Chondrocyte (in vitro differentiated cells): ENCODE measurements at places on chromosomes 7 and 10. TPM values are rescaled to one million over a fixed set of nuclear protein-coding genes. Genes with fewer than 3 reads are reported as not detected.

DNA sequence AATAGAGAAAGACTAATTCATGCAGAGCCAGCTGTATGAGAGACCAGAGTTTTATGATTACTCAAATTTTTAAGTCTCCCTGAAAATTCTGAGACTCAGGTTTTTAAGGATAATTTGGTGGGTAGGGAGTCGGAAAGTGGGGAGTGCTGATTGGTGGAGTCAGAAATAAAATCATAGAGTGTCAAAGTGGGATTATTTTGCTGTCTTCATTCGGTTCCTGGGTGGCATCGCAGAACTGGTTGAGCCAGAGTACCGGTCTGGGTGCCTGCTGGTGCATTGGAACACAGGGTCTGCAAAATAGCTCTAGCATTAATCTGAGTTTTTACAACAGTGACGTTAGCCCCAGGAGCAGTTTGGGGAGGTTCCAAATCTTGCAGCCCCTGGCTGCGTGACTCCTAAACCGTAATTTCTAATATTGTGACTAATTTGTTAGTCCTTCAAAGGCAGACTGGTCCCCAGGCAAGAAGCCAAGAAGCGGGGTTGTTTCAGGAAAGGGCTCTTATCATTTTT is 32.4 kb downstream of the GPRIN2 start:
- H3K4me1 ChIP-seq = no peaks in the 10 kb centered on the region
- peak; percentile 43 for DNase-seq
- H3K4me3 ChIP-seq = no peak overlapping the region
- H3K27me3 ChIP-seq = no peaks in the 10 kb centered on the region

- no peak overlapping the region for H3K27ac ChIP-seq
- peaks cover 38% of the 10 kb centered on the region for H3K4me1 ChIP-seq
- peaks cover 2% of the 10 kb centered on the region for H3K36me3 ChIP-seq
- DNase-seq = no peak
- H3K27me3 ChIP-seq = peaks cover 14% of the 10 kb centered on the region
- no peak overlapping the region for H3K4me3 ChIP-seq
These were observed 104.7 kb upstream of the FAM20C start for GRCh38 chr7:87671-88070.

GRCh38 chr10:83212632-83213334 is 926.5 kb upstream of the GHITM start:
- no peak overlapping the region for H3K4me3 ChIP-seq

SLC29A4 gene
- total RNA-seq = 6.6 to 10.4 TPM (median 9.7 TPM) in 3 replicates

OR2A5 gene
- not detected in 3 replicates for total RNA-seq

- H3K36me3 ChIP-seq = peaks cover 3% of the 10 kb centered on the region
- peaks cover 14% of the 10 kb centered on the region for H3K4me1 ChIP-seq
- no peaks in the 10 kb centered on the region for H3K27me3 ChIP-seq
- no peak overlapping the region for H3K27ac ChIP-seq
- no peak overlapping the region for H3K4me3 ChIP-seq
These were observed 29.9 kb downstream of the GPR22 start for GRCh38 chr7:107499731-107500130.

DNA sequence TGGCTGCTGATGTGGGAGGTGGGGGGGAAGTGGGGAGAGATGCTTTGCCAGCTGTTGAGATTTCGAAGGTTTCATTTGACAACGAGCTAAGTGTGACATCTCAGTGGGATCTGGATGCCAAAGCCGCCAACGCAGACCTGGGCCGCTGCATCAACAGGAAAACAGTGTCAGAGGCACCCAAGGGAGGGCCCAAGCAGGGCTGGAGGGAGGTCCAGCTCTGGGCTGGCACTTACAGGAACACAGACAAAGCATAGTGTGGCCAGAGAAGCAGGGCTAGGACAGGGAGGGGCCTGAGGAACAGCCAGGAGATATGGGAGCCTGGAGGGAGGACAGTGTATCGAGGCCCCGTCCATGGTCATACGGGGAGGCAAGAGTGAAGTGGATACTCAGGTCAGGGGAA is 73.1 kb downstream of the GTF2IRD1 start:
- H3K27ac ChIP-seq = no peak overlapping the region
- no peaks in the 10 kb centered on the region for H3K4me1 ChIP-seq
- DNase-seq = no peak
- peaks cover 19% of the 10 kb centered on the region for H3K36me3 ChIP-seq
- no peak overlapping the region for H3K4me3 ChIP-seq
- no peaks in the 10 kb centered on the region for H3K27me3 ChIP-seq

GRCh38 chr10:123744224-123744536 is 78.0 kb downstream of the GPR26 start:
- peaks cover 10% of the 10 kb centered on the region for H3K27me3 ChIP-seq
- H3K4me1 ChIP-seq = no peaks in the 10 kb centered on the region
- H3K4me3 ChIP-seq = no peak overlapping the region
- H3K36me3 ChIP-seq = no peaks in the 10 kb centered on the region
- DNase-seq = no peak
- no peak overlapping the region for H3K27ac ChIP-seq

DNA sequence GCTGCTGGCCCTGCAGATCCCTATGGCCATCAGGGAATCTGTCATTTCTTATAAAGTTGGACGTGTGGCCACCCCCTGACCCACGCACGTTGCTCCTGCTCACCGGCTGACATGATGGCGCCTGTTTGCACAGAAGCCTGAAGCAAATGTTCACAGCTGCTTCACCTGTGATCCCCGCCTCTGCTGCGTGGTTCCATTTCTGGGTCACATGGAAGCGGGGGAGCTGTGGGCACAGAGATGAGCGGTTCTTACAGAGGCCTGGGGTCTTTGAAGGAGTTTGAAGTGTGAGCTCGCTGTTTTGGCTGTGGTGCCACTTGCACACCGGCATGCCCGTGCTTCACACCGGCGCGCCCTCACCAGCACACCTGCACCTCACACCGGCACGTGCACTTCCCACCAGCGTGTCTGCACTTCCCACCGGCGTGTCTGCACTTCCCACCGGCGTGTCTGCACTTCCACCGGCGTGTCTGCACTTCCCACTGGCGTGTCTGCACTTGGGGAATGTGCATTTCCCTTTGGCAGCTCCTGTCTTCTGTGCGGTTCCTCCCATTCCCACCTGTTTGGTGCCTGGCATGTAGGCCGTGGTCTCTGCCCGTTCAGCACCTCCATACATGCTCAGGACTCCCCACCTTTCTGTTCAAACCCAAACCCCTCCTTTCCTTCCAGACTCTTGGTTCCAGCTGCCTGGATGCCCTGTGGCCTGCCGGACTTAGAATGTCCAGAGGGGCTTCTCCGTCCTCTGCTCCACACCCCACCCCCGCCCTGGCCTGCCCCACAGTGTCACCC is 86.7 kb downstream of the INPP5A start:
- no peak overlapping the region for H3K4me3 ChIP-seq
- peaks cover 11% of the 10 kb centered on the region for H3K36me3 ChIP-seq
- no peak overlapping the region for H3K27ac ChIP-seq
- no peaks in the 10 kb centered on the region for H3K27me3 ChIP-seq
- peaks cover 25% of the 10 kb centered on the region for H3K4me1 ChIP-seq

FOXI2 gene
- total RNA-seq = not detected in 3 replicates

DNA sequence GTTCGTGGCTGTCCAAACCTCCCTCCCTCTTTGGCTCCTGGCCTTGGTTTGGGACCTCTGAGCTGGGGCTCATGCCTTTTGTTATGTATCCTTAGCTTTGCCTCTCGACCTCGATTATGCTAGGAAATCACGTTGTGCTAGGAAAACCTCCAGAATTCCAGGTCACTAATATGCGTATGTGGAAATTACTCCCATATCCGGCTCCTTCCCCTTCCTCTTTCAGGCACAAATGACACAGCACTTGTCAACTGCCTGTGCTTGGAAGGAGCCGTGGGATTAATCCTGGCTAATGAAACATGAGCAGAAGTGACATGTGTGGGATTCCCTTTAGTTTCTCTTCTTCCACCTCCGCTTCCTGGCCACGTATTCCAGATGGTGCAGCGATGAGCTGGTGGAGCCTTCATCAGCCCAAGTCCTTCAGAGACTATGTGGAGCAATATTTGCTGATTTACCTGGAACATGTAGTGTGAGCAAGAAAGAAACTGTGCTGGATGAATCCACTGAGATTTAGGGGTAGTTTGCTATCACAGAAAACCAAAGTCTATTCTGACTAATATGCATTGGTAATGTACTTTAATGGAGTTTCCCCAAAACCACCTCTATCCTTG is 149.2 kb downstream of the REEP3 start:
- H3K4me3 ChIP-seq = no peak overlapping the region
- no peaks in the 10 kb centered on the region for H3K27me3 ChIP-seq
- peaks cover 61% of the 10 kb centered on the region for H3K4me1 ChIP-seq

DNA sequence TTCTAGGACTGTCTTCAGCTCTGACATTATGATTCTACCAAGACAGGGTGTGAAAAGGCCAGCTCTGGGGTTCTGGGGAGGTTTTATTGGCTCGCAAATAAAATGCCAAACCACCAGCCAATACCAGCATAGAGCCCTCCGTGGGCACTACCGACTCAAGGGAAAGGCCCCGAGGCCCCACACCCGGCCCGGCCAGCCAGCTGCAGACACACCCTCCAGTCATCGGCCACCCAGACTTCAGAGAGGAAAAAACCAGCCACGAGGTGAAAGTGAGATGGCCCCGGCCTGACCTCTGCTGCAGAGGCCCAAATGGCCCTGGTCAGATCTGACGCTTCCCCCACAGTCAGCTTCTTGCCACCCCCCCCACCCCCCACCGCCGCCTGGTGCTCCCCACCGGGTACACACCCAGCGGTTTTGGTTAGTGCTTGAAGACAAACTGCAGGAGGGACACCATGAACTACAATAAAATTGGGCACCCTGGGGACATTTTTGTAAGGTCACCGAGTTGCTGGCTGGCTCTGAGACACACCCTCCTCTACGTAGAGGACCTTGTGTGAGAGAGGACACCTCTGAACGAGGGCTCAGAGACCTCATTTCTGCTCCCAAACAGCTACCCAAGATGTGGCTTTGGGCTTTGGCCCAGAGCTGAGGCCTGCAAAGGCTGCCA is 79.9 kb downstream of the PRKAG2 start:
- H3K4me1 ChIP-seq = no peaks in the 10 kb centered on the region
- H3K27ac ChIP-seq = no peak overlapping the region
- peak; percentile 69 for DNase-seq
- no peaks in the 10 kb centered on the region for H3K36me3 ChIP-seq
- H3K27me3 ChIP-seq = peaks cover 4% of the 10 kb centered on the region

DNA sequence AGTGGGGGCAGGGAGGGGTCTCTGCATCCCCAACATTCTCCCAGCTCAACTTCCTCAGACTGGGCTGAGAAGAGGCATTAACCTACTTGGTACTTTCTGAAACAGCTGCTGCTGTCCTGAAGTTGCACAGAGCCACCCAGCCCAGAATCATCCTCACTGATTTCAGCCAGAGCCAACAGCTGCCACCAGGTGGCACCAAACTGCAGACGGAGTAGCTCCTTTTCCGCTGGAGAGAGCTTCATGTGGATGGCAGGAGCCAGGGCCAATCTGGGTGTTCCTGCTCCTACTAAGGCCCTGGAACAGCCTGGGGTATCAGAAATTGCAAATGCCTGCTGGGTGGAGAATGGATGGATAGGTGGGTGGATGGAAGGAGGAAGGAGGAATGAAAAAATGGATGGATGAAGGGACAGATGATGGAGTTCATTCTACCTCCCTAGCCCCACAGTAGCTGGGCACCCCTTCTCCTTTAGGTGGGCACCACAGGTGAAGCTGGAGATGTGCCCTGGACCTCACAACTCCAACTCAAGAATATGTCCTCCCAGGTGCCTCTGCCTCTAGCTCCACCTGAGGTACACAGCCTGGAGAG is 11.8 kb upstream of the DRGX start:
- H3K27ac ChIP-seq = no peak overlapping the region
- H3K27me3 ChIP-seq = peaks cover 69% of the 10 kb centered on the region
- H3K4me1 ChIP-seq = no peaks in the 10 kb centered on the region
- no peak overlapping the region for H3K4me3 ChIP-seq
- H3K36me3 ChIP-seq = no peaks in the 10 kb centered on the region

DNA sequence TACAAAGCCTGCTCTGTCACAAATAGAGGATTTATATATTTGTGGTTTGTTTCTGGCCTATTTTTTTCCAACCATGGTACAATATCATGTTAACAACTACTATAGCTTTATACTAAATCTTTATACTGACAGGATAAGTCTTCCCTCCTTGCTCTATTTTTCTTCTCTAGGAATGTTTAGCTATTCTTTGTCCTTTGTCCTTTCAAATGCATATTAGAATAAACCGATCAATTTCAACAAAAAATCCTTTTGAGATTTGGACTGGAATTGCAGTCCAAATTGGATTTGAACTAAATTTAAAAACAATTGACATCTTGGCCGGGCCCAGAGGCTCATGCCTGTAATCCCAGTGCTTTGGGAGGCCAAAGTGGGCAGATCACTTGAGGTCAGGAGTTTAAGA is 39.2 kb upstream of the CTTNBP2 start:
- DNase-seq = no peak
- no peaks in the 10 kb centered on the region for H3K36me3 ChIP-seq
- H3K4me1 ChIP-seq = no peaks in the 10 kb centered on the region
- H3K27me3 ChIP-seq = peaks cover 11% of the 10 kb centered on the region

DNA sequence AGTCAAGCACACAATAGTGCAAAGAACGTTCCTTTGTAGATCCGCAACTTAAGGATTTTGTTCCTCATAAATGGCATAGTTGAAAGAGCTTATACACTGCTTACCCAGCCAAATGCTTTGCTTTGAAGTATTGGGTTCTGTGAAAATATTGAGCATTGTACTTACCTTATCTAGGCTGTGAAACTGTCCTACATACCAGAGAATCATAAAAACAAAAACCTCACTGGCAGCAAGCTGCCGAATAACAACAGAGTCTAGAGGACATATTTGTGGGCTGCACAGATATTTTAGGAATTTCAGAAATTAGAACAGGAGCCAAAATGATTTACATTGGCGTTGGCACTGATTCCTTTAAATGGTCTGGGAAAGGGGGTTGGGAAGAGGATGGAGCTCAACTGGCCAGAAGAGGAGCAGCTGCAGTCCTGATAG is 174.8 kb downstream of the RTKN2 start:
- peak overlapping the region; percentile 20 for H3K4me3 ChIP-seq
- H3K27me3 ChIP-seq = no peaks in the 10 kb centered on the region
- no peak for DNase-seq
- H3K27ac ChIP-seq = peak overlapping the region; percentile 97
- H3K36me3 ChIP-seq = peaks cover 50% of the 10 kb centered on the region

LLCFC1 gene
- not detected in 3 replicates for total RNA-seq

DNA sequence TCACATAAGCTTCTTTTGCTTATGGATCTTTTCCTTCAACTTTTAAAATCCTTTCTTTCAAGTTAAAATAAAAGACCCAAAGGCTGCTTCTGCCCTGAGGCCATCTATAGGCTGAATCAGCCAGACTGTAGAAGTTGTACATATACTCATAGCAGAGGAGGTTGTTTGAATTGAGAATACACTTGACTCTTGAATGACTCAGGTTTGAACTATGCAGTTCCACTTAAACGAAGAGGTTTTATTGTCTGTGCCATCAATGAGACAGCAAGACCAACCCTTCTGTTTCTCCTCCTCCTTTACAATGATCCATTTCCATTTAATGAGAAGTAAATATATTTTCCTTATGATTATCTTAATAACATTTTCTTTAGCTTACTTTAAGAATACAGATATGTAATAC is 5.8 kb downstream of the ZNF365 start:
- H3K27ac ChIP-seq = no peak overlapping the region
- H3K36me3 ChIP-seq = peaks cover 3% of the 10 kb centered on the region

GRCh38 chr10:91022924-91023699 is 102.2 kb upstream of the ANKRD1 start:
- no peak overlapping the region for H3K4me3 ChIP-seq
- no peak for DNase-seq

GRCh38 chr7:123749537-123749857 is 694 bp upstream of the WASL start:
- H3K27ac ChIP-seq = peak overlapping the region; percentile 99
- H3K4me3 ChIP-seq = peak overlapping the region; percentile 98
- H3K36me3 ChIP-seq = no peaks in the 10 kb centered on the region
- H3K4me1 ChIP-seq = peaks cover 58% of the 10 kb centered on the region

GRCh38 chr10:132103116-132103910 is 37.6 kb downstream of the JAKMIP3 start:
- no peak for DNase-seq
- H3K4me3 ChIP-seq = no peak overlapping the region
- no peak overlapping the region for H3K27ac ChIP-seq
- no peaks in the 10 kb centered on the region for H3K4me1 ChIP-seq
- H3K36me3 ChIP-seq = no peaks in the 10 kb centered on the region
- peaks cover 9% of the 10 kb centered on the region for H3K27me3 ChIP-seq

LRRC18 gene
- total RNA-seq = not detected in 3 replicates
